EH (cell line): ENCODE measurements at places on chromosomes 3 and 15.
A peak's percentile ranks its signal among the peaks of the same experiment; 100 is the strongest.

- no peak for DNase-seq
These were observed 165.8 kb upstream of the KCNMB2 start for GRCh38 chr3:178370387-178370786.

GRCh38 chr3:50272911-50273688 is 4.2 kb downstream of the SEMA3B start:
- DNase-seq: peak; percentile 74

- DNase-seq: no peak
These were observed 6.3 kb upstream of the MTHFS start for GRCh38 chr15:79903144-79903543.

GRCh38 chr3:164657631-164658030 is 420.7 kb downstream of the SI start:
- DNase-seq: no peak

- no peak for DNase-seq
These were observed 11.9 kb upstream of the ARHGEF3 start for GRCh38 chr3:56813653-56813960.

- DNase-seq: peak; percentile 2
These were observed 252.0 kb downstream of the CACNA2D3 start for GRCh38 chr3:54374214-54374852.

GRCh38 chr3:100777271-100777670 is 68.0 kb downstream of the TFG start:
- DNase-seq: peak; percentile 76

GRCh38 chr15:42726114-42726513 is 10.8 kb downstream of the CDAN1 start:
- no peak for DNase-seq

- DNase-seq: no peak
These were observed 97.1 kb downstream of the ERC2 start for GRCh38 chr3:56370991-56371775.

DNA sequence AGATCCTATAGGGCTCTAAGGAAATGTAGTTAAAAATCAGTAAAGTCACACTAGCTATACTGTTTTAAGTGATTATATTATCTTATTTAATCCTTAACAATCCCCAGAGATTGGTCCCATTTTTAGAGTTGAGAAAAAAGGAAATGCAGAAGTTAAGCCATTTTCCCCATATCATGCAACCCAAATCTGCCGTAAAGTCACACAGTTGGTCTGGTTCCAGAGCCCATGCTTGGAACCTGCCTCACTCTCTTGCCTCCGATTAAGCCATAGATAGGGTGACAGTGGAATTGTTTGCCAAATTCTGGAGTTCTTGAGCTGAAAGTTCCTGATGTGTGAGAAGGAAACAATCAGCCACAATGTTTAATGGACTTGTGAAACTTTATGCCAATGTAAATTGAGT is 2.3 kb upstream of the P2RY13 start:
- no peak for DNase-seq

DNA sequence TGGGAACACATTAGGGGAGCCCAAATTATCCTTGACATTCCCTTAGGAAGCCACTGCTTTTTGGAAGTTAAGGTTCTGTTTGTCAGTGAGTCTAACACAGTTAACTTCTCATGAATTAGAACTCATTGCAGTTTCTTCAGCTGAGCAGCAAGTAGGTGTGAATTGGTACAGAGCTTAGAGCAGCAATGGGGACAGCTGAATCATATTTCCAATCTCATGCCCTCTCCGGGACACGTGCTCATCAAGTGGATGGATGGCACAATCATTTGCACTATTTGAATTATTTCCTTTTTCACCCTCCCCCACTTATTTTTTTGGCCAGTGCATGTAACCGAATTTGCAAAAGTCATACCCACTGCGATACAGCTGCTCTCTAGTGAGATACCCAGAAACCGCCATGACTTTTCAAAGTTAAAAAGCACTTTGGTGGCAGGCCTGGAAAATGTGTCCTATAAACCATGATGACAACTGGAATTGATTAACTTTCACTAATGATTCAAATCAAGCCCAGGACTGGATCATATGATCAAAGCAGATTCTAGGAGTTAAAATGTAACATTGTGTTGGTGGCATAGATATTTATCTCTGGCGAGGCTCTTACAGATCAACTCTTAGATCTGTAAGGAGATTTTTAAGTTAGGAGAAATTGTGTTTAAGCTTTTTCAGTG is 76.4 kb downstream of the EBLN2 start:
- DNase-seq: no peak

DNA sequence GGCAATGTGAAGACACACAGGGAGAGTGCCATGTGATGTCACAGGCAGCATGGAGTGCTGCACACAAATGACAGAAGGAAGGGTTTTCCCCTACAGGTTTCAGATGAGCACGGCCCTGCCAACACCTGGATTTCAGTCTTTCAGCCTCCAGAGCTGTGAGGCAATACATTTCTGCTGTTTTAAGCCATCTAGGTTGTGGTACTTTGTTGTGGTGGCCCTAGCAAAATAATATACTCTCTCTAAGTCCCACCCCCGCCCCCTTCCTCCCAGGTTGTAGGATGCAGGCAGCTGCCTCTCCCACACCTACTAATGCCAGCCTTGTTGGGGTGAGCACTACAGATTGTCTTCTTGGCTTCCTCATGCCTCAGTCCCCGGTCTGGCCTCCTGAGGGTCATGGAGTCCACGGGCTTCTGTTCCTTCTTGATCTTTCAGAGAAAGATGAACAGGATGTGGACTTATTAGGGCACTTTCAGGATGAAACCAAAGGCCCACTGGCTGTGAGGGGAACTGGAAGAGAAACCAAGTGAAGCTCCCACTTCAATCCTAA is 180.0 kb downstream of the CD47 start:
- no peak for DNase-seq

DNA sequence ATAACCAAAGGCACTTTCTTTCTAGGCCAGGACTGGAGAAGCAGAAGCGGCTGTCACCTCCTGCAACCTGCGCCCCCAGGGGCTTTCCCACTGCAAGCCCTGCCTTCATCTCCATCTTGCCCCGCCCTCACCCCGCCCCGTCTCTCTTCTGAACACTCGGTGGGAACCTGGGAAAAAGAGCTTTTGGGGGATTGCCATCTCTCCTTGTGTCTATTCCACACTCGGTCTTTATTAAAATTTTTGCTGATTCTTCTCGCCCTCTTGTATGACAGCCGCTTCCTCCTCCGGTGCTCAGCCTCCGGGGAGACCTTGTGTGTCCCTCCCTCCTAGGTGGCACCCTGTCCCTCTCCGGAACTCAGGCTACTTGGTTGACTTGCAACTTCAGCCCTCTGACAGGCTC is 41.9 kb upstream of the SPESP1 start:
- no peak for DNase-seq

GRCh38 chr15:100298257-100298656 is 43.5 kb downstream of the ADAMTS17 start:
- no peak for DNase-seq

GRCh38 chr3:29065211-29065785 is 215.6 kb upstream of the RBMS3 start:
- peak; percentile 98 for DNase-seq

- DNase-seq: peak; percentile 64
These were observed 77.2 kb downstream of the EOMES start for GRCh38 chr3:27644941-27645340.

GRCh38 chr3:99458013-99458412 is 180.4 kb upstream of the COL8A1 start:
- DNase-seq: no peak

- DNase-seq: peak; percentile 35
These were observed 32.1 kb downstream of the RBMS3 start for GRCh38 chr3:29312960-29313452.

DNA sequence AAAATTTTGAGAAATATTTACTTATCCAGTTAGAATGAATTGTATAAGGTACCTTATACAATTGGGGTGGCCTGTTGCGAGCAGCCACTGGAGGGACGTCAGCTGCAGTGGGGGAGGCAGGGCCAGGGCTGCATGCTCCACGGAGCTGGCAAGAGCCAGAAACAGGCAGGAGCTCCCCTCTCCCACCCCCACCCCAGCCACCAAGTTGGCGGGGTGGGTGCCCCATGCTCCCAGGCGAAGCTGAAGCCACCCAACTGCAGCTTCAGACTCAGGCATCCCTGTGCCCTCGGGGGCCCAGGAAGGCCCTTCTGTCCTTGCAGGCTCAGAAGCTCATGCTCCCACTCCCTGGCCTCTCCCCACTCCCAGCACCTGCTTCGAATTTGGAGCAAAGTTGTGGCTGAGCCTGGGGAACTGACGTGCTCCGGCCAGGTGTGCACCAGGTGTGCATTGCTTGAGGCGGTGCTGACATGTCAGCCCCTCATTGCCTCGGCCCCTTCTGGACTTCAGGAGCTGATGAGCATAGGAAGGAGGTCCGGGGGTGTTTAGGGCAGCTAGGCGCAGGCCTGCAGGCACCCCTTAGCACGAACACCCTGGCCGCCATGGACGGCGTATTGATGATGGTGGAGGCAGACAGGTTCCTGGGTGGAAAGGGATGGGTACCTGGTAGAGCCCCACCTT is 743.8 kb upstream of the GBE1 start:
- DNase-seq: no peak

DNA sequence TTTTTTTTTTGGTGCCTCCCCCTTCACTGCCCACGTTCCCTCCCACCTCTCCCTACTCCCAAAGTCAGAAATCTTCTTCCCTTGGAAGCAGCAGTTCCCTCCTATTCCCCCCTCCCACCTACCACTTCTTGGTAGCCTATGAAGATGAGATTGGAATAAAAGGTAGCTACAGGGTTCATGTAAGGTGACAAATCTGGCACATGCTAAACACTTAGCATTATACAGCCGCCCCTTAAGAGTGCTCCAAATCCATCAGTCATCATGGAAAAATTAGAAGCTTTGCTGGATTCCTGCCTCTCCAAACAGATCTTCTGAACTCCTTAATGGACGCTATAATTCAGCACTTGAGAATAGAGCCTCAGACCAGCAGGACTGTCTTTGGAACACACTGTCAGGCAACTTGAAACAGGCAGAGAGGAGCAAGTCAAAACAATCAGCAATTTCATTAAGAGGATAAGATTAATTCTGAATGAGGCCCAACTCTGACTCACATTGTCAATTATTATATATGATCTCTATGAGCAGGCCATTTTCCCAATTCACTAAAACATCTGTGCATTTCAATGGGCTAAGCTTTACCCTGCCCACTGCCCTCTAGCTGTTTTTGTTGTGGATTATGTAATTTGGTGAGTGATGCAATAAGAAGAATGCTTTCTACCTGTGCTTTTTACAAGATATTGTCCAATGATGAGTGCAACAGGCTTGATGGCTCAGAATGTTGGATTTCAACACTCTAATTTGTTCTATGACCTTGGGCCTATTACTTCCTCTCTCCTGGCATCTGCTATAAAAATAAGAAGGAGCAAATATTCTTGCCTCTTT is 34.6 kb upstream of the SPRED1 start:
- peak; percentile 36 for DNase-seq

DNA sequence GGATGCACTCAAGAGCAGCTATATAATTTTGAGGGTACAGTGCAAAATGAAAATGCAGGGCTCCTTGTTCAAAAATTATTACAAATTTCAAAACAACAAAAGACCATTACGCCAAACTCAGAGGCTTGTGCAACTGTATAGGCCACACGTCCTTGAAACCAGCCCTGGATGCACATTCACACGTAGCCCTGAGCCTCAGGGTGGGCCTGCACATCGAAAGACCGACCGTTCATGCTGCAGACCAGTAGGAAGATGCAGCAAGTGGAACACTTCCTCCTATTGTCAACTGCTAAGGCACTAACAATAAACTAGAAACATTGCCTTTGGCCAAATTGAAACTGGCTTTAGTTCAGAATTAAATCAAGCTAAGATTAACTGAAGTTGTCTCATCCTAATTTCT is 174.7 kb downstream of the SHOX2 start:
- no peak for DNase-seq

DNA sequence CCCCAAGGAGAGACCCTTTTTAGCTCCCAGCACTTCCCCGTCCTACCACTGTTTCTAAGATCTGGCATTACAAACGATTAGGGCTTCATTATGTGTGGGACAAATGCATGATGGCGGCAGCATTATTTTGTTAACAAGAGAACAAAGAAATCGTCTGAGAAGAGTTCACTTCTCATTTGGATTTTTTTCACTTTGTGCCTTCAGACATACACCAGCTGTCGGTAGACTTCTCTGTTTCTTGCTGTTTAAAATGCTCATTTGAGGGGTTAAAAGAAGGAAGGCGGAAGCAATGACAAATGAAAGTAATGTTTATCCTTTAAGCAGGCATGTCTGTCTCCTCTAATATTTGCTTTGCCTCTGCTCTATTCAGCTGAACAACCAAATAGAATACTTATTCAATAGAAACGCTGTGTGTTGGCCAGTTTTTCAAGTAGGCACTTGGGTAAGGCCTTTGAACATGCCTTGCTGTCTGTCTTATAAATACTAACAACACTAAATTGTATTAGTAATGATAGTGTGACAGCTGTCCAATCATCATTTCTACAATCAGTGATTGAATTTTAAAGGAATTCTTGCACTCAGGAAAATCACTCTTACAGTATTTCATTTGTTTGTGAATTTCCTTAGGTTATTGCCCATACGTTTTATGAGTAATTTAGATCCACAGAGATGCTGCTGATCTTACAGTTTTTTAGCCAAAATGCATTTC is 382.4 kb downstream of the IL5RA start:
- DNase-seq: no peak

GRCh38 chr3:99246010-99246654 is 344.6 kb upstream of the DCBLD2 start:
- peak; percentile 62 for DNase-seq
